ENCODE measurements at places on chromosomes 6 and 20.

DNA sequence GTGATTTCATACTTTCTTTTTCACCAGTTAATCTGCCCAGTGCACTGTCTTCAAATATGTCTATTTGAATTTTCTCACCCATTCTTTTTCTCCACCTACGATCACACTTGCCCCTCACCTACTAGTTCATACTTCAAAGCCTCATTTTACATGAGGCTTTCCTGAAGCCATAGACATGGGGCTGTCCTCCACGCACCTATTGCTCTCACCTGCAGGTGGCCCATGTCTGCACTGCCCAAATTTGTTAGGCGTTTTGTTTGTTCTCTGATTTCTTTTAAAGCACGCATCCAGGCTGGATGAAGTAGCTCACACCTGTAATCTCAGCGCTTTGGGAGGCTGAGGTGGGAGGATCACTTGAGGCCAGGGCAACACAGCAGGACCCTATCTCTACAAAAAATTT is 106.8 kb upstream of the RIPOR2 start:
- no peak for DNase-seq

DNA sequence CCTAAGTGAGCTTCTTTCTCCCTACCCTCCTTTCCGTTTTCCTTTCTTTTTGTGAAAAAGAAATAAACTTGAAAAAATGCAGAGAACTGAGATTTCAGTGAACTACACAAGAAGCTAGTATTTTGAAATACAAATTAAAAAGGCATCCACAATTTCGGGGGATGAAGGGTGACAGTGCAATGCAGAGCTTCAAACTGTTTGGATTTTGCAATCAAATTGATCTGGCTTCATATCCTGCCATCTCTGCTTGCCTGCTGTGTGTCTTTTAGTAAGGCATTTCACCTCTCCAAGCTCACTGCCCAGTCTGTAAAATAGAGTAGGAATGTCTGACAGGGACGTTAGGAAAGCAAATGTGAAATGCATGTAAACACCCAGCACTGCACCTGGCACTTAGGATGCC is 258.0 kb downstream of the HACE1 start:
- DNase-seq: no peak

- no peak for DNase-seq
These were observed 12.2 kb downstream of the SF3B5 start for GRCh38 chr6:144083172-144083571.

DNA sequence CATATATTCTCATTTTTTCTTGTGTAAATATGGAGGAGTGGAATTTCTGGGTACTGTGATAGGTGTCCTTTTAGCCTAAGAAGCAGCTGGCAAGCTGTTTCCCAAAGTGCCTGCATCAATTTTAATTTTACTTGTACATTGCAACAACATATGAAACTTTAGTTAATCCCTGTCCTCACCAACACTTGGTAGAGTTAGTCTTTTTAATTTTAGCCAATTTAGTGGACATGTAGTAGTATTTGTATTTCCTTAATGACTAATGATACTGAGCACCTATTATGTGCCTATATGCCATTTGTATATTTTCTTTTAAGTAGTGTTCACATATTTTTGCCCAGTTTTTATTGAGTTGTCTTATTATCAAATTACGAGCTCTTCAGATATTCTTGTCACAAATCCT is 46.8 kb upstream of the NOX3 start:
- no peak for DNase-seq

DNA sequence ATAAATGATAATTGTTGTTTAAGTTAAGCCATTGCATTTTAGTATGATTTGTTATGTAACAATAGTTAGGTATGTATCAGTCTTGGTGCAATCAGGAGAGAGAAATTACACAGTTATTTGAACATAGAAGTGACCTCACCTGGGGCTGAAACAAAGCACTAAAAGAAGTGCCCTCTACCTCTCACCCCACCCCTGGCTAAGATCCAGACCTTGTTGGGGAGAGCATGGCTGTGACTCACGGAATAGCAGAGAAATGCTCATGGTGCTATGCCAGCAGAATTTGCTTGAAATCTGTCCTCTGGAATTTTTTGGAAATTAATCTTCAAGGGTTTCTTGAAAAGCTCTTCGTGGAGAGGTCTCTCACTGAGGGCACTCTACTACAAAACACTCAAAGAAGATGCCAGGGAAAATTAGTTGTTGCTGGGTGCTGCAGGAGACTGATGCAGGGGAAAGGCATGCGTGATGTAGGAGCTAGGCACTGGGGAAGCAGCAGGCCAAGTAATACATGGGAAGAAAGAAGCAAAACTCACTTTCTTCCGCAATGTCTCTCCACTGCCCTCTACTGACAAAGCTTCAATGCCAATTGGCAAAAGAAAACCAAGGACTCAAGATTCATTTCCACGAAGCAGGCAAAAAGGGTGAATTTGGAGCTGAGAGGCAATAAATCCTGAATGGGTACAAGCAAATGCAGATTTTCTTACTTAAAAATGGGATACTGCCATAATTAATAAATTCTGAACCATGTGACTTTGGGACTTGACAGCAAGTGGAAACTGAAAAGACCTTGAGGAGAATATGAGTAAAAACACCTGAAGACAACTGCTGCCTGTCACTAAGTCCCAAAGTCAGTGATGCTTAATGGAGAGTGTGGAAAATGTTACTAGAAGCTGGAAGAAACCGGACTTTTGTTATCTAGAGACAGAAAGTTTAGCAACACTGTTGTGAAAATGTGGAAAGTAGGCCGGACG is 136.3 kb upstream of the ZNF184 start:
- no peak for DNase-seq

- no peak for DNase-seq
These were observed 91.0 kb upstream of the SLC24A3 start for GRCh38 chr20:19121463-19121862.

GRCh38 chr20:61799394-61799923 is 266.2 kb downstream of the TAF4 start:
- DNase-seq: no peak

DNA sequence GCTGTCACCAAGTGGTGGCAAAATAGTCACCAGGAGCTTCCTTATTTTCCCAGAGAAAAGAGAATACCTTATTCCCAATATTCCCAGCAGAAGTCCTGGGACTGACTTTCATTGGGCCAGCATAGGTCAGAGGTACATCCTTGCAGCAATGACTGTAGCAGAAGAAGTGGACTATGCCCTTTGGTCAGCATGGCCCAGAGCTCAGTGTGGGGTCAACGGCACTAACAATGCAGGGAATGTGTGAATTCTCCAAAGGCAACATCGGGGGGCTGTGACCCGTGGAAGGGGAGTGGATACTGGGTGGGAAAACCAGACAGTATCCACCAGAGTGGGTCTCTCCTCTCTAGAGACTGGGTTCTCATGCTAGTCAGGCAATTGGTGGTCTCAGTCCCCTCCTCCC is 15.6 kb upstream of the LBP start:
- no peak for DNase-seq

Measured in D721Med (cell line).